ENCODE measurements at places on chromosomes 5 and 9.

GRCh38 chr9:124254261-124254682 lies 3.5 kb upstream of the NEK6 start:
- DNase-seq: no peak

DNA sequence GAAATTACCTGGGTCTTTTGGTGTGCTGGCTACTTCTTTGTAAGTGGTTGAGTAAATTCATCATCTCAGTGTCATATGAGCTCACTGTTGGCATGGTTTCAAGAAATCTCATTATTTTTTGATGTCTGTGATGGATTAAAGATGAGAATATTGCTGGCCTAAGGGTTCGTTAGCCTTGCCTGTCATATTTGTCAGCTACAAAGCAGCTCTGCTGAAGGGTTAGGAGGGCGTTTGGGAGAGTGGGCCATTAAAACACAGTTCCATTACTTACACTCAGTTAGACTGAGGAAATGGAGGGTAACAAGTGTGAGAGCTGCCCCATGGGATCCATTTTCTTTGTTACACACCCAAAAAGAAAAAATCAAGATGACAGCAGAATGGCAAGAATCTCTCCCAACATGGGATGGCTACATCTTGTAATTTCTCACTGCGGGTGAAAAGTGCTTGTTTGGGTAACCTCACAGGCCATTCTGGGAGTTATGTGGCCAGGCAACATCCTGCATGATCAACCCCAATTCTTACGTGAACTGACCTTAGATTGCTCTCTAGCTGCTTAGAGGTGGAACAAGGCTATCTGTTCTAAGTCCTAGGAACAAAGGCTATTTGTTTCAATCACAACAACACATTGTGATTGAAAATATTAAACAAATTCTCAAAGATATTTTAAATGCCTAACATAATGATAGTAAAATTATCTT lies 609.5 kb upstream of the RGMB start:
- DNase-seq: no peak

DNA sequence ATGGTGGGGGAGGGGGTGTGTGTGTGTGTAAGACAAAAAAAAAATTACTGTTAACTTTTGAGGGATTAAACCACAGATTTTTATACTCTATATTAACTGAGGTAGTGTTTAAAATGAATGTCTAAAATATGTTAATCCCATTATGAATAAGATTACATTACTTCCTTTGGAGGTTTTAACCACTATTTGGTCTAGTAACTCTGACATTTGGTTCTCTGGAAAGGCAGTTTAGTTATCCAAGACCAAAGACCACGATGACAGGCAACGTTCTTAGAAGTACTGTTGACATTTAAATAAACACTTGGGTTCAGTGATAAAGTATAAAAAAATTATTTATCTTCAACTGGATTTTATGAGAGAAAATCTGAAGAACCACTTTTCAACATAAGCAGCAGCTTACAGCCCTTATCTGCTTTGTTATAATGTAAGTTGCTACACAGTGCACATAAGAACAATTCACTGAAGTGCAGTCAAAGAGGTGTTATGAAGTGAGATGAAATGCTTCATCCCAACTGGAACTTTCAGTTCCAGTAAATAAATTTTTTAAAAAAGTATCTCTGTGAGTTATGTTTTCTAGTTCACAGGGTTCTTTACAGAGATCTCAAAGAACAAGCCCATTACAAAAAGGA lies 94.5 kb downstream of the OSMR start:
- no peak for DNase-seq

GRCh38 chr9:77514886-77515711 lies 133.0 kb downstream of the GNA14 start:
- peak; percentile 43 for DNase-seq

- DNase-seq: peak; percentile 92
Measured at GRCh38 chr9:694403-695154, 146.9 kb upstream of the DMRT1 start.

- peak; percentile 48 for DNase-seq
Measured at GRCh38 chr5:95471942-95472341, 80.8 kb downstream of the FAM81B start.

GRCh38 chr5:85017261-85017660 lies 632.6 kb upstream of the EDIL3 start:
- DNase-seq: peak; percentile 71

- DNase-seq: no peak
Measured at GRCh38 chr9:82732928-82733327, 330.0 kb downstream of the RASEF start.

DNA sequence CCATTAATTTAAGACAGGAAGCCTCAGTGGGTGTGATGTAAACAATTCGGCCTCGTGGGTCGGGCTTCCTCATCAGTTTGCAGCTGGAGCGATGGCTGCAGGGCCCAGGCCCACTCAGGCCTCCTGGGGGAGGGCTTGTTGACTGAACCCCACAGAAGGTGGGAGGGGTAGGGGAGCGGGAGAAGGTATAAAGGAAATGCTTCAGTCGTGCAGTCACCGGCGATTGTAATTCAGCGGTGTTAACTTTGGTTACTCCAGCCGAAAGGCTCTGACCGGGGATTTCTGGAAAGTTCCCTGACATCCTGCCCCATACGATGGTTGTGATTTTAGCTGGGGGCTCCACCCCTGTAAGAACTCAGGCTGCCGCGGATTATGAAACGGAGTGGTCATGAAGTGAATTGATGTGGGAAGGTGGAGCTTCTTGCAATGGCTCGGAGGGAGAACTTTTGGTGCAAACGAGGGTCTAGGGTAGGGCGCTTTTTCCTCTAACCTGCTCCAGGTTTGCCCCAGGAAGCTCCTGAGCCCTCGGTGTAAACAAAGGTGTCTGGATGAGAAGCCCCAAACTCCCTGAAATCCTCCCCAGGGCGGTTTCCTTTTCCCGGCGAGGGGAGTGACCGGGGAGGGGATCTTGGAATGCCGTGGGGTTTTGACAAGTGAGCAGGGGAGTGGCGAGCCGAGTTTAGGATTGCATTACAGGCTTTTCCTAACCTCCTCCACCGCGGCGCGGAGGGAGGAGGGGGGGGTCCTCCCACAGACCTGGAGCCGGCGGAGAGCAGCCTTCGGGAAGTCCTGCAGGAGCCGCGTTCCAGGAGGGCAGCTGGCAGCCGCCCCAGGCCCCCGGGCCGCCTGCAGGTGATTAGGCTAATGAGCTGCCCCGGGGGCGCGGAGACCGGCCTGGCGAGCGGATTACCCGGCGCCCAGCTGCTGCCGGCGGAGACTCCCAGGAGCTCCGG lies 215.5 kb downstream of the PDZD2 start:
- peak; percentile 59 for DNase-seq

- DNase-seq: peak; percentile 82
Measured at GRCh38 chr9:107638521-107639310, 149.1 kb upstream of the KLF4 start.

GRCh38 chr5:138466900-138467710 lies 1.8 kb downstream of the EGR1 start:
- peak; percentile 18 for DNase-seq

GRCh38 chr9:17695482-17695881 lies 116.6 kb downstream of the SH3GL2 start:
- no peak for DNase-seq

DNA sequence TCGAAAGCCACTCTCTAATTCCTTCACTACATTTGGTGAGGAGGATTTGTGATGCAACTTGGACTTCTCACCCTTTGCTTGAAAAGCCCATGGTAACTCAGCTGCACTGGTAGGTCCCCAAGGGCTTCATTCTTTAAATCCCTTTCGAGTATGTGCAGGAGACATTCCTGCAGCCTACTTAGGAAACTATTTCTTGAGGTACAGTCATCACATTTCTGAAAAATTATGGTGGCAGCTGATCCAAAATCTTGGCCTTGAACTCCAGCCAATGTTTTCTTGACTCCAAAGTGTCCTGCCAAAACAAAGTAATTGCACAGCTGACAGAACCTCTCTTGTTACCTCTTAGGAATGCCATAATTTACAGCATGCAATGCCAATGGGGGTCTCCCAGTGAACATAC lies 99.7 kb downstream of the NPR3 start:
- peak; percentile 98 for DNase-seq

- DNase-seq: peak; percentile 85
Measured at GRCh38 chr5:149367249-149367971, 9.6 kb downstream of the PCYOX1L start.

DNA sequence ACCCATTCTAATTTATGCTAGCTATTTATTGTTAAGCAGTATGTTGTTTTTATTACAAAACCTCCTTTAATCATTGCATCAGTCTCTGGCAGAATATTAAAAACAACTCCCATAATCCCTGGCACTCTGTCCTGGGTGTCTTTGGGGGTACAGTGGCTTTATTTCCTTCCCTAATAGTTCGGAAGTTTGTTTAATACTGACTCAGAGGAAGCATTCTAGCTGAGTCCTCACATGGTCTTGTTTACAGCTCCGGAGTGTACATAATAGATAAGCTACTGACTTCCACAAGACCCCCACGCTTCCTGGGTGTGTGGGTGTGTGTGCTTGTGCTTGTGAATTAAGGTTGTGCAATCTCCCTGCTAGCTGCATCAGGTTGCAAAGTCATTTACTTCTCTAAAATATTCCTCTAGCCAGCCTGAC lies 149.8 kb upstream of the CDKN2B start:
- DNase-seq: no peak

GRCh38 chr5:56080375-56081052 lies 85.8 kb upstream of the IL6ST start:
- no peak for DNase-seq

DNA sequence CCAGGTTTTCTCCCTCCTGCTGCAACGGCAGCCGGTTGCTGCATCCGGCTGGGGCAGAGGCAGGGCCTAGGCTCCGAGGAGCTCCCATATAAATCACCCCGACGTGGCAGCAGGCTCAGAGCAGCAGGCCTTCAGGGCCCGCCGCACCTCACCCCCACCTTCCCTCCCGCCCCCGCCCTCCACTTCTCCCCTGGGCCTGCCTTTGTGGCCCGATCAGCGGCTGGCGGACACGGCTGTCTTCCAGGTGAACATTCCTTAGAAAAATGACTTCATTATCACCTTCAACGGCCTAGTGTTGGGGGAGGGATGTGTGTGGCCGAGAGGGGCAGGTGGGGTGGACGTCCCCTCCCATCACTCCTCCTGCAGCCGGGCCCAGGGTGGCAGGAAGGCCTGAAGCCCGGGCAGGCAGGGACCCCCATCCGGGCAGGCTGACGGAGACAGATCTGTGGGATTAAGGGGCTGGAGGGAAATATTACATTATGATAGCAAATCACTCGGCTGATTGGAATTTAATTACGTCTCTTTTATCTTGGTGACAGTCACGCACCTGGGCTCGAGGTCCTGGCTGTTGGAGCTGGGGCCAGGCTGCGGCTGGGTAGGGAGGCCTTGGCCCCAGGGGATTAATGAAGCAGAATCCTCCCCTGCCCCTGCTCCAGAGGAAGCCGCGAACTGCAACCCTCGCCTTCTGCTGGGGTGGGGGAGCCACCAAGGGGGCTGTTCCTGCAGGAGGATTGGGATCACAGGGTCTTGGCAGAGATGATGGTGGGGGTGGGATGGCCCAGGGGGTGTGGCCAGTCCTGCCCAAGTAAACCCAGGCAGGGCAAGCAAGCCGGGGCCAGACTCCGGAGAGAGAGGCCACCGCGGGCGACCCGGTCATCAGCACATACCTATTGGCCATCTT lies 38.4 kb upstream of the RXRA start:
- DNase-seq: no peak

DNA sequence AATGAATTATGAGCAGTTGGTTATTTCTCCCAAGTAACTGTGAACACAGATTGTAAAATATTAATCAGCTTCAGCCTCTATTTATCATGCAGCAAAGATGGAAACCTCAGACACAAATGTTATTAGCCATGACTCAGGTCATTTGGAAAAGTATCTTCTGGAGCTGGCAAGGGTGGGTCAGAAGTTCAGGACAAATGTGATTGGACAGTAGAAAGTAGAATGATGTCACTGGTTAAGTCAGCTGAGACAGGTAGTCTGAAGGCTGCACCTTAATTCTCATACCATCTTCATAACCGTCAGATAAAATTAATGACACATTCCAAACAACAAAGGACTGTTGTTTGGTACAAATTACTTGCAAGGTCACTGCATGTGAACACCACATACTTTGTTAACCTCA lies 140.2 kb downstream of the EMB start:
- DNase-seq: no peak

All from fibroblast of skin of back (primary cell).